ENCODE measurements at places on chromosomes 2 and 18. TPM values are rescaled to one million over a fixed set of nuclear protein-coding genes. Genes with fewer than 3 reads are reported as not detected.
A peak's percentile ranks its signal among the peaks of the same experiment; 100 is the strongest.

- peak; percentile 58 for DNase-seq
Measured at GRCh38 chr2:10091182-10091888, 11.1 kb upstream of the CYS1 start.

DNA sequence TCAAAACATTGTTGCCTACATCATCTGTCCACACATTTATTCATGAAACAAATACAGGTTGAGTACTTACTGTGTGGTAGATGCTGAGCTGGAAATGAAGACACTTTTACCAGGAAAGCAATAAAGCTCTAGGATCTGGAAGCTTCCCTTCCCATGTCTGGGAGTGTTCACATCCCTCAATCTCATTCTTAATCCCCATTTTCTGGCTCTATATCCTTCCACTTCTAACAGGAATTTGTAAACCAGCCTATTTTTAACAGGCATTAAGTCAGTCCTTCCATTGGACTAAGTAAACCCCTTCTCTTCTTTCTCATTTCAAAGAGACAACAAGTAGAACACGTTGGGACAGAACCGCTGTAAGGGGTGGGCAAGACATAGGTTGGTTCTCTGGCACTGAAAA is 589.5 kb downstream of the ARHGAP15 start:
- DNase-seq: no peak

- no peak for DNase-seq
Measured at GRCh38 chr2:181483876-181484275, 26.7 kb downstream of the ITGA4 start.

DNA sequence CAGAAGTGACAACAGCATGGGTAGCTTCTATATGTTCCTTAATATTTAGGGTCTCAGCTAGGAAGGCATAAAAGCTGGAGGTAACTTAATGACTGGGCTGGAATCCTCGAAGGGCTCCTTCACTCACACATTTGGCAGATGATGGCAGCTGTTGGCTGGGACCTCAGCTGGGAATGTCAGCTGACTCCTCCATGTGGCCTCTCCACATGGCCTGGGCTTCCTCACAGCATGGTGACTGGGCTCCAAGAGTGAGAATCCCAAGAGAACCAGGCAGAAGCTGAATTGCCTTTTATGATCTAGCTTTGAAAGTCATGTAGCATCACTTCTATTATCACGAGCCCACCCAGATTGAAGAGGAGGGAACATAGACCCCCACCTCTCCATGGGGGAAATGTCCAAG is 54.9 kb downstream of the TET3 start:
- DNase-seq: no peak

The TBC1D8 gene
- total RNA-seq: 10.3 TPM

The SERPINB13 gene
- total RNA-seq: not detected

The RTP5 gene
- not detected for total RNA-seq
